NCI-H2029 (cell line): ENCODE measurements at places on chromosomes 7 and 10.

GRCh38 chr7:50068026-50068425, 25.0 kb downstream of the ZPBP start:
- peak; percentile 1 for DNase-seq

DNA sequence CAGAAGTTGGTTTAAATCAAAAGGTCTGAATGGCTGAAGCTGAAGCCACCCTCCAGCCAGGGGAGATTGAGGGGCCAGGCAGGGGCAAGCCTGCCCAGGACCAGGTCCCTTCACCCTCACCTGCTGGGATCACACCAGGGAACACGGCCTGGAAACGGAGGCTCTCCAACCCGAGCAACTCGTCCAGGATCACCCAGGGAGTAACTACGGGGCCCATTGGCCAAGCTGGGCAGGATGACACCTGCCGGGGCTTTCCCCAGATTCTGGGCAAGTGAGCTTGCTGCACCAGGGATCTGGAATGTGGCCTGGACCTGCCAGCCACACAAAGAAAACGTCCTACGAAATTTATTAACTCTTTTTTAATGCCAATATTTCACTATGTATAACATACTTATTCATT, 30.4 kb upstream of the PPP2R2D start:
- DNase-seq: no peak

DNA sequence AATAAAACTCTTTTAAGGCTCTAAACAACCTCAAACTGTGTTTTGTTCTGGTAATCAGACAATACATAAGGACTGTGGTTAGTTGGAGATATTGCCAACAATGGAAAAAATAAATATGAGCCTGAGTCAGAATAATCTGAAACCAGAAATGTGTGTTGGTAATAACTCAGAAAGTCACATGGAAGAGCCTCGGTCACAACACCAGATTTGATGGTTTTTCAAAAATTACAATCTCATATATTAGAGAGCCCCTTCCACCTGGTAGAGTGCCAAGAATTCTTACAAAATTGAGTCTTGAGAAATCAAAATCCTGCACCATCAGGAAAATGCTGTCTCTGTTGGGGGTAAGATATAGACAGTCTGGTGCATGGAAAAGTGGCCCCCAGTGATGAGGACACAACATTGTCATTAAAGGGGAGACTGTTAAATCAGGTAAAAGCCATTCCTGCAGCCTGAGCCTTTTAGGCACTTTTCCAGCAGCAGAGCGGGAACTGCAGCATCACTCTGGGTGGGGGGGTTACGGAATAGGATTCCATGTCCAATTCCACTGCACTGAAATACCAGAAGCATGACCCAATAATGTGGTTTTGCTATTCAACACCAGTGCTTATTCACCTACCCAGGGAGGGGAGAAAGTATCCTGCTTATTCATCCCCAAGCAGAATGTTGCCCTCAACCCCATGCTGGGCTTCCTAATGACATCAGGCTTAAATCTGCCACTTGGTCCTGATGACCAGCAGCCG, 9.5 kb upstream of the ADAM12 start:
- DNase-seq: no peak

- DNase-seq: no peak
Observed at GRCh38 chr7:139124084-139124914, 14.8 kb upstream of the ZC3HAV1 start.

DNA sequence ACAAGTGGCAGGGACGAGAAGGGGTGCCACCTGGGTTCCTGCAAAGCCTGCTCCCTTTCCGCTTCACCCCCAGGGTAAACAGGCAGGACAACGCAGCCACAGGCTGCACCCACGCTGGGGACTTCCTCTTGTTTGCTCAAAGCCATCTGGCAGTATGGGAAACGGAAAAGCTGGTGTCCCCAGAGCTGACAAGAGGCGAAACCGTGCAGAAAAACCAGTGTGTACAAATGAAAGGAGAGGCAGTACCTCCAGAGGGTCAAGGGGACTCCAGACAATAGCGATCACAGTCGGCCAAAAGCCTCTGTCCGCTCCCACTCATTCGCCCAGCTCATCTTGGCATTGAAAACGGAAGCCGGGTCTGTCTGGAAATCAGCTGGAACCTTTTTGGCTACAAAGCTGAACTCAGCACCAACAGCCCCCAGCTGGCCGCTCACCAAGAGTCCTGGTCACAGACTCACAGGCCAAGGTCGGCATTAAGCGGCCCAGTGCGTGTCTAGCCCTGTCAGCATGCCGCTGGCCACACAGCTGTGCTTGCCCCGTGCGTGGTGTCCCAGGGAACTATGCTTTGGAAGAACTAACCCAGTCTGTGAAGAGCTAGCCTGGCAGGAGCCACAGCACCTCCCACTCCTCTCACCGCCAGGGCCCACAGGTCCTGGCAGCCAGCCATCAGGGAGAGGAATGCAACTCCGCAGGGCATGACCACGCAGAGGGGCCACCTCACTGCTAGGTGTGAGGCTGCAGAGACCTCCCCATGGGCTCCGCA, 10.4 kb downstream of the TNS3 start:
- peak; percentile 61 for DNase-seq

- DNase-seq: no peak
Observed at GRCh38 chr10:77586719-77587415, 50.7 kb downstream of the KCNMA1 start.

DNA sequence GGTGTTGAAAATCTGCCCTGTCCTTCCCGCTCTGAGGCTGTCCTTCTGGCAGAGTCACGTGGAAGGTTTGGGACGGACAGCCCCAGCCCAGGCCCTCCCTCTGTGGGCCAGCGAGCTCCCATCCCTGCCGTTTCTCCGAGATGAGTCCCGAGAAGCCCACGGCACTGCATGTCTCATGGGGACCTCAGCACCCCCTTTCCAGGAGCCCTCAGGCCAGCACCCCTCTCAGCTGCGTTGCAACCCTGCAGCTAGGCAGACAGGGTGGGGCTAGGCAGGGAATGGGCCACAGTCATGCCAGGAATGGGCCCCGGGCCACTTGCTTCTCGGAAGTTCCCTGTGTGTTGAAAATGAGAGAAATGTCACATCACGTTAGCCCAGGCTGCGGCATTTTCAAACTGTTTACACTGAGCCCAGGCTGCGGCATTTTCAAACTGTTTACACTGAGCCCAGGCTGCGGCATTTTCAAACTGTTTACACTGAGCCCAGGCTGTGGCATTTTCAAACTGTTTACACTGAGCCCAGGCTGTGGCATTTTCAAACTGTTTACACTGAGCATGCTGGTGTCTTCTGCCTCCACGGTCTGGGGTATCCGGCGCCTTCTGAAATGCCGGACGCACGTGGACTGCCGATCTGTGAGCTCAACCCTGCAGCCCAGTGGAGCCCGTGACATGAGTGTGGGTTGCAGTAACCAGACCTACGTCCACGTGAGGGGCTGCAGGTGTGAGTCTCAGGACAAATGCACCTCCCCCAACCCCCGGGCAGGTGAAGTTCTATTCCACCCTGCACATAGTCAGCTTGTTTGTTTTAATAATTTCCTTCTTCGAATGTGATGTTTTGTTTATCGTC, 42.6 kb downstream of the FAM20C start:
- no peak for DNase-seq

DNA sequence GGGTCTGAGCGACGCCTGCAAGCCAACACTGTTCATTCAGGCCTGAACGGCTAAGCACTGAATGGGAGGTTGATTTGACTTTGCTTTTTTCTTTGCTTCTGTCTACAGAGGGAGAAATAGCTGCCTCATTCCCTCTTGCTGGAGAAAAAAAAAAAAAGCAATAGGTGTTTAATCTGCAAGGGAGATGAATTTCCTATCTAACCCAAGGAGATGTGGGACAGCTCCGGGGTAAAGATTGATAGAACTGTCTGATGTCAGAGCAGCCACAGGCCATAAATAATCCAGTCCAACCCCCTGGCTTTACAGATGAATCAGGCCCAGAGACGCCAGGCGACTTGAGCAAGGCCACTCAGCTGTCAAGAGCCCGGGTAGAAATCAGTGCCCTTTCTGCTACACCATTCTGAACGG, 168.0 kb downstream of the ARHGAP12 start:
- no peak for DNase-seq

GRCh38 chr7:44060948-44061644, 4.3 kb downstream of the PGAM2 start:
- DNase-seq: no peak

DNA sequence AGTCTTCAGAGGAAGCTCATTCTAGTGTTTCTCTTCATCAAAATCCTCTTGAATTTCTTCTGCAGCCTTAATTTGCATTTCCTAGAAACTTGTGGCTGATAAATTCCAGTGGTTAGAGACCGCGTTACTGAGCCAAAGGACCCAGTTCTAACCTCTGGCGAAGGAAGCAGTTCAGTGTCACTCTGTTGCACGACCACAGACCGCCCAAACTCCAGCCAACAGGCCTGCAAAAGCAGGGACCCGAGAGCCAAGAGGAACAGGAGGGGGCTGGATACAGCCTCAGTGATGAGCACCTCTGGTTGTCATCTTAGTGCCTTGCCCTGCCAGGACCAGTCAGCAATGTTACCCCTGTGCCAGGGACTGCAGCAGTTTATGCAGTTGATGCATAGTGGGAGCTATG, 70.0 kb downstream of the AFAP1L2 start:
- no peak for DNase-seq

GRCh38 chr7:145263886-145264285, 428.0 kb upstream of the TPK1 start:
- DNase-seq: no peak

DNA sequence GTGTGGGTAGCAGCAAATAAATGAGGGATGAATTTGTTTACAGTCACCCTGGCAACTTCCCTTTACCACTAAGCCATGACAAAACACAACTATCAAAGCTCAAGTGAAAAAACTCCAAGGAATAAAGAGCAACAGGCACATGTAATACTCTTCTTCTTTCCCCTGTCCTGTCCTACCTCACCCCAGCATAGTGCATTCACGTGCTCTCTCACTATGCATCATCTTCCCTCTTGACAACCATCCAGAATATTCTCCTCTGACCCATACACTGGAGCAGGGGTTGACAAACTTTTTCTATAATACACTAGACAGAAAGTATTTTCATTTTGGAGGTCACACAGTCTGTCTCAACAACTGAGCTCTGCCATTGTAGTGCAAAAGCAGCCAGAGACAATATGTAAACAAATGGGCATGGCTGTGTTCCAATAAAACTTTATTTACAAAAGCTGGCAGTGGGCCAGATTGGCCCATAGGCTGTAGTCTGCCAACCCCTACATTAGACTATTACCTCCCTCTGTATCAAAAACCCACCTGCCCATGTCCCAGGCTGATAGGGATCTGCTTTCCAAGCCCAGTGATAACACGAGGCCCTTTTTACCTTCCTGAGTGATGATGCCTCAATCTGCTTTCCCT, 354.5 kb downstream of the FGFR2 start:
- DNase-seq: no peak

DNA sequence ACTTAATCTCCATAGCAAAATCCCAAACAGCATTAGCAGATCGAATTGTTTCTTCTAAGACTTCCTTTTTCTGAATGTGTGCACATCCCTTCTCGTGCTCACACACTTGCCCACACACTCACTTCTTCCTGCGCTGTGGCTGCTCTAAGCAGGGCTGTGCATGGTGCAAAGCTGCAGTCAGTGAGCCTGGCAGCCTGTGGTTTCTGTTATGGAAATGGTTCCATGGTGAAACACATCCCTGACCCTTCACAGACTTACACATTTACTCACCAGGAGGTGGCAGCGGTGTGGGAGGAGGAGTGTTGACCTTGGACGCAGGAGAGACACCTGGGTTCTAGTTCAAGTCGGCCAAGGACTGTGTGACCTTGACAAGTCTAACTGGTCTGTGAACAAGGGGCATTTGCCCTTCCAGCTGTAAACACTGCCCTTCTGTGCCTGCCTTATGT, 24.9 kb downstream of the MTURN start:
- DNase-seq: no peak

DNA sequence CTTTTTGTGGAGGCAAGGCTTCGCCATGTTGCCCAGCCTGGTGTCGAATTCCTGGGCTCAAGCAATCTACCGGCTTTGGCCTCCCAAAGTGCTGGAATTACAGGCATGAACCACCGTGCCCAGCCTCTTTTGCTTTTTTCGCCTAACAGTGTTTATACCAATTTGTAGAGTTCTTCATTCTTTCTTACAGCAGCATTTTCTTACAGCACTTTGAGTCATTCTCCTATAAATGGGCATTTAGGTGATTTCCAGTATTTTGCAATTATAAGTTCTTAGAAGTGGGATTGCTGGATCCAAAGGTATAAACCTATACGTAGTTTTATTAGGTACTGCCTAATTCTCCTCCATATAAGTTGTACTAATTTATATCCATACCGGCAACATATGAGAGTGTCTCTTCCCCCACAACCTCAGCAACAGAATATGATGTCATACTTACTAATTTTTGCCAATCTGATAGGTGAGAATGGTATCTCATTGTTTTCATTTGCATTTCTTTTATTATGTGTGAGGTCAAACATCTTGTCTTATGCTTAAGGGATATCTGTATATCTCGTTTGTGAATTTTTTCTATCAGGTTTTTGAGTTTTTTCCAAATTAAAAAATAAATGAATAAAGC, 39.1 kb downstream of the SUFU start:
- no peak for DNase-seq

DNA sequence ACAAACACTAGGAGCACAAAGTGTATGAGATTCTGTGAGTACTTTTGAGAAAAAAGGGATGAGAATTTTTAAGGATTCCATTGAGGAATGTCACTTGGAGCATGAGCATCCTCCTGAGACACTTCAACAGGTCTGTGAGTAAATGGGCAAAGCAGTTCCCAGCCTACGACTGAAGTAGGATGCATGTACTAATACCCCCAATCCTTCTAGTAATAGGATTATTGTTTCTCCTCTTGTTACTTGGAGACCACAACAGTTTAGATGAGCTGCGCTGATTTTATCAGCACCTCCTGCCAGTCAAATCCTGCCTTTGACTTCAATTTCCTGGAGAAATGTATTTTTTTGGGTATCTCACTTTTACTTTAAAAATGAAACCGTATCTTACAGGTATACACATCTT, 820 bp downstream of the BBS9 start:
- no peak for DNase-seq

DNA sequence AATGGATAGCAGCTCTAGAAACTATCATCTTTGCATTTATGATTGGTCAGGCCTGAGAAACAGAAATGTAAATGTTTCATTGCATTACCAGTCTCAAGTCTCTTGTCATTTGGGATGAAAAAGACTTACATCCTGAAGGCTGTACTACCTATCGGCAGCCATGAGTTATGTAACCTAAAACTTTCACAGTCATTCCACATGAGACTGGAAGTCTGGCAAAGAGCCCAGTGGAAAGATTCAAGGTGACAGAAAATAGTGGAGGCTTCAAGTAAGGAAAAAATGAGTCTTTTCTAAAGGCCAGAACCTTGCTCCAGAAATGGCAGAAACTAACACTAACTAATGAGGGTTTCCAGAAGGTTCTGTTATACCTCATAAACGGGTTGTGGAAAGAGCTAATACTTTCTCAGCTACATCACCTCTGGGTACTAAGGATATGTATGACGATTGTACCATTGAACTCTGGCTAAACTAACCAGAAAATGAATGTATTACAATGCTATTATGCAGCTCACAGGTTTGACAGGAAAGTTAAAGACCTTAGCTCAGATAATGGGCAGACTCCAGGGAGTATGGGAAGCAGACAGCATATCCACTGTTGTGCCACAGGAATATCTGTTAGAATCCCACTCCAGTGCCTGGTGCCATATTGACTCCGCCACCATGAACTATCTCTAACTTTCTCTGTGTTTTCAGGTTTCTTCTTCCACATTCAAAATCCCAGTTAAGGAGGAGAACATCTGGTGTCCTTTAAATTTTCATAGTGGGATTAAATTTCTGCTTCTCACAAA, 41.7 kb upstream of the DYNC1I1 start:
- DNase-seq: no peak
